ENCODE measurements at places on chromosomes 3 and 15.

DNA sequence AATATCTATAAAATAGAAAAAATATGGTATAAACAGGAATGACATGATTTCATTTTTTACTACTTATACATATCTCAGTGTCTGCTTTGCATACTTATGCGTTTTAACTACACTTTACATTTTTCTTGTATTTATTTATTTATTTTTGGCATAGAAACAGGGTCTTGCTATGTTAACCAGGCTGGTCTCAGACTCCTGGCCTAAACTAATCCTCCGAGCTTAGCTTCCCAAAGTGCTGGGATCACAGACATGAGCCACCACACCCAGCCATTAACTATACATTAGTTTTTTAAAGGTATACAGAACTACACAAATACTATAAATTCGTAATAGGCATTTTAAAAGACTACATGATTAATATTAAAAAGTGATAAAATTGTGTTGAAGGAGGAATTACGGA, 9.1 kb downstream of the ADAM10 start:
- no peak for DNase-seq

DNA sequence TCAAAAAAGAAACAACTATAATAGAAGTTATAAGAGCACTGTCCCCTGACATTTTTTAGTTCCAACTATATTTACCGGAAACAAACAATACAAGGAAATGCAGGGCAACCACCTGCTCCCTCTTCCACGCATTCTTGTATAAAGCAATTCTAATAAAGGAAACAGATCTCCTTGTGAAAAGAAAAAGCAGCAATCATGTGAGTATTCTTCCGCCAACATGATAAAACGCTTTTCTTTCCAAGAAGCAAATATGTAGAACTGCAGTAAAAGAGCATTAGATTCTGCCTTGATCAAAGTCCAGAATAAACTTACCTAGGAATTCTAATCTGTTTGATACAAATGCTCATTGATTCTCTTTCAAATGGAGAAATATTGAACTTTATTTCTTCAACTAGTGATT, 230.3 kb downstream of the CNTN3 start:
- DNase-seq, result no peak

DNA sequence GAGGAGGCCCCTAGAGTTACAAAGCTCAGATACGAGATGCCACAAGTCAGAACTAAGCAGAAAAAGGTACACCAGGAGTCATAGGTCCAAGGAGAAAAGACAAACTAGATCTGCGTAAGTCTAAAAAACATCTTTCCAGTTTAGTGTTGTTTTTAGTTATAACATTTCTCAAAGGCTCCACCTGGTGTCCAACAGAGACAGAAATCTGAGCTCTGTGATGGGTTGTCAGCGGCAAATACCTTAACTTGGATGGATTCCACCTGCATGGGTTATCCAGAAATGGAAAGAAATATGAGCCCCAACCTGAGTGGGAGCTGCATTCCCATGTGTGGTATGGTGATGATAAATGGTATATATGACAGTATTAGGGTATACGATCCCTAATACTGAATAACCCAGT, 238.6 kb upstream of the CHRM5 start:
- DNase-seq, result no peak

- no peak for DNase-seq
These were observed 114.2 kb downstream of the KLF13 start for GRCh38 chr15:31440754-31441311.

- DNase-seq, result no peak
These were observed 15.9 kb downstream of the MYZAP start for GRCh38 chr15:57607570-57608000.

DNA sequence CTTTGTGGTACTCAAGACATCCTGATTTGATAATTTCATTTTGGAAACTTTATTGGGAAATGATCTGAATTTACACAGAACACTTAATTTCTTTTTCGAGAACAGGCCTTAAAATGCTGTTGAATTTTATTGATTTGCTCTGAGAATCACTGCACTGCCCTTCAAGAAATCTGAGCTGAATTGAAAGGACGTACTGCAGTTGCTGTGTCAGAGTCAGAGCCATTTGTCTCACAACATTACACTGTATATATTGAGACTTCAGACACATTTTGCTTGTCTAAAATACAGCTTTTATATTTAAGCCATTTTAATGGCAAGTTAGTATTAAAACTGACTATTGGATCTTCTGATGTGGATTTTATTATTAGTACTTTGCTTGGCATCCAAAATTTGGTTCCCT, 504.1 kb downstream of the NLGN1 start:
- DNase-seq, result no peak

GRCh38 chr3:9777694-9778021, 7.9 kb upstream of the CAMK1 start:
- DNase-seq, result no peak

DNA sequence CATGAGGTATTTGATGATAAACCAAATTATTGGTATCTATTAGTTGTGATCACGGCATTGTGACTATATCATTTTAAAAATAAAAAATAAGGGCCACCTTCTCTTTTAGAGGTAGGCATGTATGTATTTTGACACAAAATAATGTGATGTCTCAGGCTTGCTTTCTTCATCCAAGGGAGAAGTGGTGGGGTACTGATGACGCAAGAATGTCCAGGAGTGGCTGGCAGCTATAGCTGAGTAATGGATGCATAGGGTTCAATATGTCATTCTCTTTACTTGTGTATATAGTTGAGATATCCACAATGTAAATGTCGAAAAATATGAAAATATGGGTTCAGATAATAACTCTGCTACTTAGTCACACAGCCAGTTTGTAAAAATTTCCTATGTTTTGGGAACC, 46.8 kb upstream of the NSMCE3 start:
- DNase-seq, result no peak

DNA sequence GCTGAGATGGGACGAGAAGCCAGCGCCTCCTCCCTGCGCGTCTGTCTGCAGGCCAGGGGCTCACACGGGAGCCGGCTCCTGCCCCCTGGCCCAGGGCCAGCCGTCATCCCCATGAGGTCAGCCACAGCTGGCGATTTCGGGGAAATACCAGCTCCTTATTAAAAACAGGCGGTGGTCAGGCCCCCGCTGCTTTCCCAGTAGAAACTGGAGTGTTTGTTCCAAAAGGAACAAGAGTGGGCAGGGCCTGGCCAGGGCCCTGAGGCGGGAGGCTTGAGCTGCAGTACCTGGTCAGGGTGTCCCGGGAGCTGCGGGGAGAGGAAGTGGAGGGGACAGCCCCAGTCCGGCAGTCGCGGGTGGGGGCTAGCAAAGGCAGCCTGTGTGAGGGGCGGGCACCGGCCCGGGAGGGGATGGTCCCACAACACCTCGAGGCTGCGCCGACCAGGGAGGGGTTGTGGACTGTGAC, 17.8 kb downstream of the MYL3 start:
- no peak for DNase-seq

DNA sequence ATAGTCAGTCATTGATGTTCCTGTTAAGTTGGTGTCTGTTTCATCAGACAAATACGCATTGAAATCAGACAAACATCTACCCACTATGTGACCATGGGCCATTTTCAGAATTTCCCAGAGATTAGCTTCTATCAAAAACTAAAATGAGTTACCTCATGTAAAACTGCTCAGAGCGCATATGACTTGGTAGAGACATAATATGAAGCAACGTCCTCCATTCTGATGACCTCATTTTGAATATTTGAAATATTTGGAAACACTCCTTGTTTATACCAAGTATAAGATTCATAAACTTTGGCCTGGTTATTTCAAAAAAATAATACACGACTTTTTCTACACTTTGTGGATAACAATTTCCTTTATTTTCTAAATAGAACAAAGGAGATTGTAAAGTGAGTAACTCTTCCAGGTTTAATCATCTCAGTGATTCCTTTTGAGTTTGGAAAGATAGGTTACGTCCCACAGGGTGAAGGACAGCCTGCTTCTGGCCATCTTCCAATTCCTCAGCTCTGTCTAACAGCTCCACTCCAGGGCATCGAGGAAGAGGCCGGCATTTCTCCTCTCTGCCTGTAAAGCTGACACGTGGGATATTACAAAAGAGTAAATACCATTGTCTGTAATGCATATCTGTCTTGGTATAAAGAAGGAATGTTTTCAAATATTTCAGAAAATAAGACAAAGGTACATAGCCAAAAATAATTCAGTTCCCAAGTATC, 122.6 kb downstream of the CADM2 start:
- DNase-seq, result no peak

DNA sequence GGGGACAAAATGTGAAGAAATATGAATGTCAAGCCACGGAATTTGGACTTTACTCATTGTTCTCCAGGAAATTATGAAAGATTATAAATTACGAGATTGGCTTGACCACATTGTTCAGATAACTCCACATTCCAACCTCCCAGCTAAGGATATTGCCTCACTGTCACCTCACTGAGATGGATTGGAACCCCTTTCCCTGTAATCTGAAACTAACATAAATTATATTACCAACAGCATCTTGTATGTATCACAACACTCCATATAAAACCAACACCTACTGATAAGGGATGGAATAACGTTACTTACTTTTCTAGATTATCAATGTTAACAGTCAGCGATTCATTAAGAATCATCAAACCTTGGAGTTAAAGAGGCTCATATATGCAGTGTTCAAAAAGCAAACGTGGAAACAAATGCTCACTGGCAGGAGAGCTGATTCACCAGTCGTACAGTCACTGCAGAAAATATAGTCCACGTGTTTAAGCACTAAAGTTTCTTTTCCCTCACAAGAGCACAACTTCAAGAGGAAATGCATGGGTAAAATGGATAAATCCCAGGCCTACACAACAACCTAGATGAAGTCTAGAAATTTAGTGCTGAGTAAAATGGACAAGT, 451.5 kb downstream of the FGF12 start:
- no peak for DNase-seq

- DNase-seq, result no peak
These were observed 40.4 kb upstream of the PRICKLE2 start for GRCh38 chr3:64265646-64266045.

GRCh38 chr15:73564255-73564654, 68.9 kb downstream of the NPTN start:
- no peak for DNase-seq

DNA sequence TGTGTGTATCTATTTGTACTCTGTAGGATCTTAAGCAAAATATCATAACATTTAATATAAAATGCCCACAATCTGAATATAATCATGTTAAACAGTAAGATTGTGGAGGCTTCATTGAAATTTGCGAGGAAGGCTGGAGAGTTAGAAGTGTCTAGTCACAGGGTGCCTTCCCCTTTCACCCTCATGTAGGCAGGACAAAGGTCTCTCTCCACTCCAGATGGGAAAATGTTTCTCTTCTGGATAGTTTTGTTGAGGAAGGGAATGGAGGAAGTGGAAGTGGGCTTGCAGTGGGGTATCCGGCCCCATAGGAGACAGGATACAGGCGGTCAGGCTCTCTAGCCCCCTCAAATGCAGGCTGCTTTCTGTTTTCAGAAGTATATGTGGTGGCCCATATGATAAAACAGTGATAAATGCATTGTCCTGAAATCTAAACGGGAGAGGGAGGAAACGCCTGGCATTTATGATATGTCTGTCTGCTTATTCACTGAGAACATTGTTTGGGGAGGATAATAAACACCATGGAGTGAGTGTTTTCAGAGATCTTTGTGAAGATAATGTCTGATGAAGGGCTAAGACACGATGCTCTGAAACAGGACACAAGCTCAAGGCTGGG, 13.3 kb upstream of the MYZAP start:
- DNase-seq, result no peak

- DNase-seq, result no peak
These were observed 129.8 kb upstream of the MEF2A start for GRCh38 chr15:99435877-99436541.

- no peak for DNase-seq
These were observed 524.6 kb upstream of the ATP11B start for GRCh38 chr3:182268711-182269110.

- DNase-seq, result no peak
These were observed 250.5 kb upstream of the RORA start for GRCh38 chr15:61479613-61480012.

GRCh38 chr3:118772547-118773011, 262.1 kb downstream of the IGSF11 start:
- no peak for DNase-seq

DNA sequence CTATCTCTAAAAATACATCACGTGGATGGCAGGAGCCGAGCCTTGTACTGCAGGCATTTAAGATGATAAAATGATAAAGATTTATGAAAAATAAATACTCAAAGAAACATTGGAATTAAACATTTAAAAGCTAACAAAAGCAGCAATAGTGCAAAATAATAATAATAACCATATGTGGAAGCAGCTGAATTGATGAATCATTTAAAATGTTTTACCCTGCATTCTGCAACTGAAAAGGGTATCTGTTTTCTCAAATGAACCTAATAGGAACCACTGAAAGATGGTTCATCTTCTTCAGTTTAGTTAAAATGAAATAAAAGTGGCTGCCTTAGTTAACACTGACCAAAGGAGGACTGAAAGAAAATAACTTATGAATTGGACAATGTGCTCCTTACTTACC, 436.1 kb downstream of the TUSC7 start:
- no peak for DNase-seq

- DNase-seq, result no peak
These were observed 438.8 kb downstream of the FHIT start for GRCh38 chr3:60812502-60812901.

GRCh38 chr3:154156530-154156929, 35.3 kb downstream of the ARHGEF26 start:
- no peak for DNase-seq

DNA sequence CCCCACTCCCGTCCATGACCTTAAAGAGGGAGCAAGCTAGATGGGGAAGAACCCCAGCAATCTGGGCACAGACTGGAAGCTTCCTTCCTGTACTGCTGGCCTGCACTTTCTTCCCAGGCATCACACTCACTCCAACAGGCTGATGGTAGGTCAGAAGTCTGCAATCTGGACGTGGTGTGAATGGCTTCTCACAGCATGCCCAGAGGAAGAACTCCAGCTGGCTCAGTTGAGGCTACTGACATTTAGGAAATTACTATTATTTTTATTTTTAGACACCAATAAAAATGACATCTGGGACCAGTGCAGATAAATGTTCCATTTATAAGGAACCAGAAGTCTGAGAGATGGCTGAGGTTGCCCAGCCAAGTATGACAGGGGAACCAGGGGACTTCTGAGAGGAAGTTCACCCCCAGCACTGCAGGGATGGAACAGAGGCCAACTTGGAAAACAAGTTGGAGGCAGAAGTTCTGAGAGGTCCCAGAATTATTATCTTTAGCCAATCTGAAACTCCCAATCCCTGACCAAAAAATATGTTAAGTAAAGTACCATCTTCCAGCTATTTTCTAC, 163.8 kb upstream of the CTNNB1 start:
- DNase-seq, result no peak

DNA sequence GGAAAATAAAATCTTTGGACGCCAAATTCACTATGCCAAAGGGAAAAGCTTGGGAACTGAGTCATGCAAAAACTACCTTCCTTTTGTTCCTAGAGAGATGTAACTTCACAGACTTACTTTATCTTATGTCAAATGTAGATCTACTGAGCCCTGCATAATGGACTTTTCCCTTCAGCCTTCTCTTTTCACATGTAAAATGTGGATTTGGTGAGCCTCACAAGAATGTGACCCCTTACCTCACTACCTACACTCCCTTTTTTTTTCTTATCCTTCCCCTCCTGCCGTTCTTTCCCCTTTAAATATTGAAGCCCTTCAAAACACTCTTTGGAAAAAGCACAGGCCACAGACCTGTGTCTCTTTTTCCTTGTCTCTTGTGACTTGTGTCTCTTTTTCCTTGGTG, 14.0 kb upstream of the PCCB start:
- no peak for DNase-seq
